ENCODE measurements at places on chromosomes 6 and 20.

GRCh38 chr6:13710552-13711323 is 897 bp downstream of the RANBP9 start:
- peak; percentile 47 for DNase-seq

GRCh38 chr20:37919389-37920040 is 16.6 kb downstream of the VSTM2L start:
- DNase-seq, result no peak

DNA sequence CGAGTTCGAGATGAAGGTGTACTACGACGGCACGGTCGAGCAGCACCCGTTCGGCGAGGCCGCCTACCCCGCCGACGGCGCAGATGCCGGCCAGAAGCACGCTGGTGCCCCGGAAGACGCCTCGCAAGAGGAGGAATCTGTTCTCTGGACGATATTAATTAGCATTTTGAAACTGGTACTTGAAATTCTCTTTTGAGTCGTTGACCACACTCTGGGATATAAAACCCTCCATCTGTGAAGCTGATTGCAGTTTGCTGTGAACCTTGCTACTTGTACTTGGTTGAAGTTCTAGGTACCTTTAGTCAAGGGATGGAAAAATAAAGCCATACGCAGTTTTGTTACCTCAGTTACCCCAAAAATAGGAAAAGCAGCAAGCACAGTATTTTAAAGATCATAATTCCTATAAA is 917 bp downstream of the C6orf120 start:
- no peak for DNase-seq

GRCh38 chr6:128806261-128806660 is 76.7 kb upstream of the LAMA2 start:
- DNase-seq, result no peak

GRCh38 chr20:4043796-4044195 is 28.4 kb upstream of the RNF24 start:
- DNase-seq, result no peak

DNA sequence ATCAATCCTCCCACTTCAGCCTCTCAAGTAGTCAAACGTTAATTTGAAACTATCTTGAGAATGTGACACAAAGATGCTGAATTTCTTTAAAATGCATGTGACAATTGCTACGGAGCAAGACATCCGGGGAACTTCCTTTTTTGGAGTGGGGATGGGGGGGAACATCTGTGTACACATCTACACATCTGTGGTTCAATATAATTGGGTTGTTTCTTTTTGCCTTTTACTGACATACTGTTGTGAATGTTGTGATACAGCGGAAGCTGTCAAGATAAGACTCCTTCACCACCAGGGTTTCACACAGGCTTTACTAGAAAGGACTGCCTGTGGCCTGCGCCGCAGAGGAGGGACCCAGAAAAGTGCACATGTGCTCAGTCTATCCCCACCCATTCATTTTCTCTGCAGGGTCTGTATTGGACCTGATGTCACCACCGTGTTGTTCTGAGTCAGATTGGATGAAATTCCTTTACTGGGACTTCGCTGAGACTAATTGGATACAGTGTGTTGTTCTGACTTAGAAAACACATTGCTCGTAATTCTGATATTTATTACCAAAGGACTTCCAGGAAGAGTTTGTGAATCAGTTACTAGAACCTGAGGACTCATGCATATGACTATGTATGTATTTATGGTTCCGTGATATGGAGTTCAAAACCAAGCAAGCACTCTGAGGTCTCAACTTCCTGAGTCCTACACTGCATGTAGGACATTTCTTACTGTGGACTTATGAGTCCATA is 98.7 kb upstream of the SGK1 start:
- no peak for DNase-seq

- no peak for DNase-seq
These were observed 46.3 kb upstream of the F13A1 start for GRCh38 chr6:6366803-6367202.

DNA sequence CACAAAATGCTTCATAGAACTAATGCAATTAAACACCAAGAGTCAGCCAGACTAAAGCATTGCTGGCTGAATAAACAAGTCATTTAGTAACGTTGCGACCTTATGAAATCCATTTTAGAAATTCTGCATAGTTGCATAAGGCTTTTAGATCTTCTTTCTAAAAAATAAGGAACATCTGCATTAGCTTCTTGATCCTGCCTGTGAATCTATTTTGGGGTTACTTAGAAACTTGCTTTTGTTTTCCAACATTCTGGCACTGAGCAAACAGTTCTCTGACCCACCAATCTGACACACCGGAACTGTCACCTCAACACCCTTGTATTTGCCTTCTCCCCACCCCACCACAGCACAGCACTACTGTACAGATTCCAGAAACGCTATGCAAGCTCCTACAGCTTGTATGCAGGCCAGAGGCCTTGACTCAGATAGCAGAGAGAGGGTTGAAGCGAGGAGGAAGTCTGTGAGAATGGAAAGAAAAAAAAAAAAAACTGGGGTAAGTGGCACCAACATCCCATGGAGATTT is 55.0 kb downstream of the KIF13A start:
- no peak for DNase-seq

Data from activated naive CD8-positive, alpha-beta T cell treated with anti-CD3 and anti-CD28 coated beads, Interleukin-2, amount 50 U/mL, for 24 hours (primary cell).